ENCODE measurements at places on chromosomes 2 and 18. TPM values are rescaled to one million over a fixed set of nuclear protein-coding genes. Genes with fewer than 3 reads are reported as not detected.

The MAP3K19 gene
- total RNA-seq: not detected

The KCNJ13 gene
- not detected for total RNA-seq

The NEU2 gene
- total RNA-seq: not detected

The FBLN7 gene
- 0.10 TPM for total RNA-seq

The UGT1A4 gene
- 0.93 TPM for total RNA-seq

The CIB4 gene
- not detected for total RNA-seq

The CNTNAP5 gene
- total RNA-seq: 0.35 TPM

DNA sequence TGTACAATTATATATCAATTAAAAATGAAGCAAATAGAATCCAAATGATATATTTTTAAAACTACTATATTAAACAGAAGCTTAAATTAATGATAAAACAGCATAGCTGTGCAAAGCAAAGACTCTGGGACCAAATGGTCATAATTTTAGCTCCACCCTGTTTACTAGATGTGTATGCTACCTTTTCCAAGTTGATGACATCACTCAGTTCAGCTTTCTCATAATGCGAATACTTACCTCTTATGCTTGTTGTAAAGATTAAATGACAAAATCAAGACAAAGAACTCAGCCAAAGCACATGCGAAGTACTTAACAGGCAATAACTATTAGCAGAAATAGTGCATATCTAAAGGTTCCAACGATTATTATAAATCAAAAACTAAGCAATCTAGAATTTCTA, 51.6 kb downstream of the LNPK start:
- DNase-seq: no peak

DNA sequence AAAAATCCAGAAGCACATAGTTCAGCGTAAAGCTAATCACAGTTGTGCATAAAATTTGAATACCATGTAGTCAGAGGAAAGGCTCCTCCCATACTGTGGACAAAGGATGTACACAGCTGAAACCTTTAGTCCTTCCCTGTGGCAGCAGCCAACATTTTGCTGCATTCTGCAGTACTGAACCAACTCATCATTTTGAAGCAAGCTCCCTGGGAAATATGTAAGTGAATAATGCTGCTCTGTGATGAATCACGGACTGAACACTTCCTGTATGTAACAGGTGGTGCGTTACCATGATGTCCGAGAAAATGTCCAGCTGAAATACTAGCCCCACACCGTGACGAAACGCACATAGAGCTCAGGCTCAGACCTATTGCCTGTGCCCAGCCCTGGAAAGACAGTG, 421.1 kb upstream of the RAB12 start:
- no peak for DNase-seq

DNA sequence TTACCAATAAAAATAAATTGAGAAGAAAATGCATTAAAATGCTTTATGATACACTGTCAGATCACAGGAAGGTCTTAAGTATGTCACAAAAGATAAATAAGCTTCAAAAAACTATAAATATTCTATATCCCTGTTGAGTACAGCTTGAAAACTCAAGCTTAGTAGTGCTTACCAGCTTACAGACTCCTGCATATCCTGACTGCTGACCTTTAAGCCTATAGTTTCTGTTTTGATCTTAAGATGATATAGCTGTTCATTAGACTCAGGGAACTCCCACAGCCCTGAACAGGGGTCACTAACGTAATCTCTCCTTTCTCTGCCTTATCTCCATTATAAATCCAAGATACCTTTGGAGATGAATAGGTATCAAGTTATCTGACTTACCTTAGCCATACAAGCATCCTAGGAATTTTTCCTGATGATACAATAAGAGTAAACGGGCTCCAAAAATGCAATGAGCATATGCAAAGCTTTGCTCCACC, 93.7 kb upstream of the RBBP8 start:
- no peak for DNase-seq

DNA sequence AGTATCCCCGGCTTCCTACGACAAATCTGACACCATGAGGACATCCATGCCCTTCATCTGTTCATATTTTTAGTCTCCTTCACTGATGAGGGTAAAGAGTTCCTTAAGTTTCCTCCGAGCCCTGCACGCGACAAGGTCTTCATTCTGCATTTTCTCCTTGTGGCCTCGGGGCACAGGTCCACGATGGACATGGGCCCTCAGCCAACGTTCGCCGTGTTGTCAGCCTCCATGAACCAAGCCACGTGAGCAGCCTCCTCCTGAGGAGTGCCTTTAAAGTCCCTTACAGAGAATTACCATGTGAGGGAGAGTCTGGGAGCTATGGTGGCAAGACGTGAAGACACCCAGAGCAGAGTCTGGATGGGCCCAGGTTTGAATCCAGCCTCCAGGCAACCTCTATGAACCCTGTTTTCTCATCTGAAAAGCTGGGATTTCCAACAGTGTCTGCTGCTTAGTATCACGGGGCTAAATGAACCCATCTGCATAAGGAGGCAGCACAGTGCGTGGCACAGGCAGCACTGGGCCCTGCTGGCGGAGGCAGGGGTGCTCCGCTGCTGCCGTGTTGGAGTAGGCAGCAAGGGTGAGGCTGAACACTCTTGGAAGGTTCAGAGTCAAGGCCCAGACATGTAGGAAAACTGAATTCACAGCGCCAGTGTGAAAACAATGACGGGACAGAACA, 54.1 kb downstream of the EIPR1 start:
- no peak for DNase-seq

- DNase-seq: no peak
Measured at GRCh38 chr2:16405551-16405950, 260.1 kb downstream of the CYRIA start.

- no peak for DNase-seq
Measured at GRCh38 chr2:173547499-173547898, 192.8 kb downstream of the CDCA7 start.

- no peak for DNase-seq
Measured at GRCh38 chr2:16561676-16562075, 104.0 kb downstream of the CYRIA start.

- no peak for DNase-seq
Measured at GRCh38 chr18:21262244-21262643, 20.2 kb downstream of the GREB1L start.

DNA sequence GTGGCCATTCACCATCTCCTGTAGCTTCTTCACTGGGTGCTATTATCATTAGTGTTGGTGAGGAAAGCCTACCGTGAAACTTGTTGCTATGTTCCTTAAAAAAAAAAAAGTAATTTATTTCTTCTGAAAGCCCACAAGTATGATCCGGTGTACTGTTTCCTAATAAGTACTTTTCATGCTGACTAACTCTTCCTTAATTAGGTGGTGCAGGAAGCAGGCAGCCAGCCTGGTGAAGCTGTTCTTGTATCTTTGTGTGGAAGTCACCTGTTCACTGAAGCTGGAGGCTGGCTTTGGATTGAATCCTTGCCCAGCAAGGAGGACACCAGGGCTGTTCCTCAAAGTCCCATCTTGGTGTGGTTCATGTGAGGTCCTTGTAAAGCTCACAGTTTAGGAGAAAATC, 321.7 kb upstream of the THSD7B start:
- no peak for DNase-seq

DNA sequence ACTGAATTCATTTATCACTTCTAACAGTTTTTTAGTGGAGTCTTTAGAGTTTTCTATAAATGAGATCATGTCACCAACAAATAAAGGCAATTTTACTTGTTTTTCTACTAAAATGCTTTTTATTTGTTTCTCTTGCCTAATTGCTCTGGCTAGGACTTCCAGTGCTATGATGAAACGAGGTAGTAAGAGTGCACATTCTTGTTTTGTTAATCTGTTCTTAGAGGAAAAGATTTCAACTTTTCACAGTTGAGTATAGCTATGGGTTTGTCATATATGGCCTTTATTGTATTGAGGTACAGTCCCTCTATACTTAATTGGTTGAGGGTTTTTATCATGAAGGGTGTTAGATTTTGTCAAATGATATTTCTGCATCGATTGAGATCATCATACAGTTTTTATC, 5.6 kb downstream of the IL18RAP start:
- no peak for DNase-seq

- DNase-seq: no peak
Measured at GRCh38 chr2:207337234-207338219, 171.8 kb upstream of the KLF7 start.

DNA sequence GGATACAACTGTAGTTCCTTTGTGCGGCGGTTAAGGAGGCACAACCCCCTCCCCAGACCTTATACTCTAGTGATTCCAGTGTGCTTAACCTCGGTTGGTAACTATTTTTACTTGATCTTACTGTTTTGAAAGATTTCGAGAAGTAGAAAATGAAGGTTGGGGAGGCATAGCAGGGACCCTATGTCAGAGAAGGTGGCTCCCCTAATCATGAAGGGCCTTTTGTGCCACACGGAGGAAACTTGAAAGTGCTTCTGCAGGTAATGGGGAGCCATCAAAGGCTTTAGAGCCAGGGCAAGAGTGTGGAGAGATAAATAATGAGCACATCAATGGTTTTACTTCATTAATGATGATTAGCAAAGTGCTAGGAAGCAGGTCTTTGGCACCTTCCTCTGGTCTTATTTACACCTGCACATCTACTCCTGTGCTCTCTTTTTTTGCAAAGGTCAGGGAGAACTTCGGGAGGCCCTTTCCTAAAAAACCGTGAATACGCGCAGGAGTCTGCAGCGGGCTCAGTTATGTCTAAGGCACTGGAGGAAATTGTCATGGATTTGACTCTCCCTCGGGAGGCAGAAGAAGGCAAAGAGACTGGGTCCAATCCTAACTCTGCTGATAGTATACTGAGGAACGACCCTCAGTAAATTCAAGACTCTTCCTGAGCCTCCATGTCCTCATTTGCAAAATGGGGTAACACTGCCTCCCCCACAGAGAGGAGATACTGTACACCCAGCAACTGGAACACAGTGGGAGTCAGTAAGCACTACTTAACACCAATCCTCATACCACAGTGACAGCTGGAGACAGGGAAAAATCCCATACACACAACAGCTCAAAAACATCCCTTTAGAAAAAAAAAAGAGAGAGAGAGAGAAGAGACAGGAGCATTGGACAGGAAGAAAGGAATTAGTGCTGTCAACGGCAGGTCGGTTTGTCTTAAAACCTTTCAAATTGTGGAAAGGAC, 81.6 kb downstream of the DDX1 start:
- DNase-seq: no peak

- DNase-seq: no peak
Measured at GRCh38 chr2:54502731-54503130, 46.6 kb downstream of the SPTBN1 start.

GRCh38 chr18:35826477-35826876, 146.0 kb upstream of the RMP24 start:
- no peak for DNase-seq

DNA sequence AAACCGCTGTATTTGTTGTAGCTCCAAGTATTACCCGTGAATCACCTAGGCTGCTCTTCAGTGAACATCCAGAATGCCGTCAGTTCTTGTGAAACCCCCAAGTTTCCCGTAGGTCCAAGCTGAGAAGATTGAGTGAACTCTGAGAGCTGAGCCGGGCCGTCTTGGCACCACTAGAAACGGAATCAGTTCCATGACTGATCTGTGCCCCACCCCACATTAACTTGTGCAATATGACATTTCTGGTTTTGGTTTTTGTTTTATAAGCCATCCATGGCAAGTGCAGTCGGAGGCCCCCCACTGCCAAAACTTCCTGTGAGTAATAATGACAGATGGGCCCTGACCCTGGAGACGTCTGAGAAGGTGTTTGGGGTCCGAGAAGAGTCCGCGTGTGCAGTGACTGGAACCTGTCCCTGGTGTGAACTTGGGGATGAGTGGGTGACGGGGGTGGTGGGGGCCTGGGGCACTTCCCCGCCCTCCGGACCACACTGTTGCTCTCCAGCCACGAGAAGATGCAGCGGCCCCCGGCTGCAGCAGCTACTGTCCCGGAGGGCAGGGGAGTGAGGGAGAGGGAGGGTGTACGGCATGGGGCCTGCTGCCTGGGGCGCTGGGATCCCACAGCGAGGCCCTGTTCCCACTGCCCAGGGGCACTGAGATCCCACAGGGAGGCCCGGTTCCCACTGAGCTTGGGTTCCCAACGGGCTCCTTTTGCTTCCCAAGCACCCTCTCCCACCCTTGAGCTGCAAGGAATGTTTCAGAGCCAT, 26.5 kb downstream of the NFATC1 start:
- DNase-seq: no peak

- no peak for DNase-seq
Measured at GRCh38 chr2:201130524-201131186, 14.7 kb downstream of the CFLAR start.

DNA sequence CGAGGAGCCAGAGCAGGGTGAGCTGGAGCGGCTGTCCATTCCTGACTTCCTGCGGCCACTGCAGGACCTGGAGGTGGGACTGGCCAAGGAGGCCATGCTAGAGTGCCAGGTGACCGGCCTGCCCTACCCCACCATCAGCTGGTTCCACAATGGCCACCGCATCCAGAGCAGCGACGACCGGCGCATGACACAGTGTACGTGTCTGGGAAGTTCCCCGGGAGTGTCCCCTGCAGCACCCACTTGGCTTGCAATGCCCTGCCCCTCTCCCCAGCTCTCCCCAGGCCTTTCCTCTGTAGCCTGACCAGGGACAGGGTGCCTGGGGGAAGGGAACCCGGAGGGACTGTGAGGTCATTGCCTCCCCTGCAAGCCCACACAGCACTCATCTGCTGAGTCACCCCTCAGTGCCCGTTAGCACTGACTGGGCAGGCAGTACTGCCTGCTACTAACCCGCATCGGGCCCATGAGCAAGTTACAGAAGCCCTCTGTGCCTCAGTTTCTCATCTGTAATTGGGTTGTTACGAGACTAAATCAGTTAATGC, 29.4 kb upstream of the GMPPA start:
- no peak for DNase-seq

GRCh38 chr2:230908595-230909191, 16.3 kb downstream of the GPR55 start:
- peak; percentile 55 for DNase-seq

DNA sequence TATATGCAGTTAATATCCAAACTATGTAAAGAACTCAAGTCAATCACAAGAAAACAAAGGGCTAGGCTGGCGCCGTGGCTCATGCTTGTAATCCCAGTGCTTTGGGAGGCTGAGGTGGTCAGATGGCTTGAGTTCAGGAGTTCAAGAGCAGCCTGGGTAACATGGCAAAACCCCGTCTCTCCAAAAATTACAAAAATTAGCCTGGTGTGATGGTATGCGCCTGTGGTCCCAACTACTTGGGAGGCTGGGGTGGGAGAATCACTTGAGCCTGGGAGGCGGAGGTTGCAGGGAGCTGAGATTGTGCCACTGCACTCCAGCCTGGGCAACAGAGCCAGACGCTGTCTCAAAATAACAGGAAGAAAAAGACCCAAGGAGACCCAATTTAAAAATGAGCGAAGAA, 91.9 kb upstream of the ALKAL2 start:
- DNase-seq: no peak

Data from colonic mucosa (tissue), 4 donors.